ENCODE measurements at places on chromosomes 1 and 21.

DNA sequence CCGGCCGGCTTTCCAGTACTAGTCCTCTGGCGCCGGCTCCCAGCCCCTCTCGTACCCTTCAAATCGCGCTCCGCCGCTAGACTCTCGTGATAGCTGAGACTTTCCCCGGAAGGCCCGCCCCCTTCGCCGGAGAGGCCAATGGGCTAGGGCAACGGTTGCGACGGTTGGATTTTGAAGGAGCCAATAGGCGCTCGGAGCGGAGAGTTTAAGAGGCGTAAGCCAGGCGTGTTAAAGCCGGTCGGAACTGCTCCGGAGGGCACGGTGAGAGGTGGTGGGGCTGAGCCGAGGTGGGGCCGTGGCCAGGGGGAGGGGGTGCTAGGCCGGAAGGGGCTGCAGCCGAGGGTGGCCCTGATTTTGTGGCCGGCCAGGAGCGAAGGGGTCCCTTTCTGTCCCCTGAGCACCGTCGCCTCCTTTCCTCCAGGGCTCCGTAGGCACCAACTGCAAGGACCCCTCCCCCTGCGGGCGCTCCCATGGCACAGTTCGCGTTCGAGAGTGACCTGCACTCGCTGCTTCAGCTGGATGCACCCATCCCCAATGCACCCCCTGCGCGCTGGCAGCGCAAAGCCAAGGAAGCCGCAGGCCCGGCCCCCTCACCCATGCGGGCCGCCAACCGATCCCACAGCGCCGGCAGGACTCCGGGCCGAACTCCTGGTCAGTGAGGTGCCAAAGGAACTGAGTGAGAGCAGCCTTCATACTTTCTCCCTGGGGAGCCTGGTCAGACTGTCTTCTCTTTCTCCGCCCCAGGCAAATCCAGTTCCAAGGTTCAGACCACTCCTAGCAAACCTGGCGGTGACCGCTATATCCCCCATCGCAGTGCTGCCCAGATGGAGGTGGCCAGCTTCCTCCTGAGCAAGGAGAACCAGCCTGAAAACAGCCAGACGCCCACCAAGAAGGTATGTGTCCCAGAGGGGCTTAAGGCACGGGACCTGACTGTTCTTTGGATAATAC, at the start of gene CDC20:
Gene CDC20 (plus strand): TSS at position 236 of the 948 bp plus-strand sequence. CDS start 235 bp downstream, at position 471.
- DNase-seq: peak; percentile 99

- no peak for DNase-seq
Measured at GRCh38 chr1:235907187-235907896, 40.6 kb upstream of the LYST start.

GRCh38 chr1:214290424-214291037, 9.6 kb downstream of the SMYD2 start:
- DNase-seq: no peak

DNA sequence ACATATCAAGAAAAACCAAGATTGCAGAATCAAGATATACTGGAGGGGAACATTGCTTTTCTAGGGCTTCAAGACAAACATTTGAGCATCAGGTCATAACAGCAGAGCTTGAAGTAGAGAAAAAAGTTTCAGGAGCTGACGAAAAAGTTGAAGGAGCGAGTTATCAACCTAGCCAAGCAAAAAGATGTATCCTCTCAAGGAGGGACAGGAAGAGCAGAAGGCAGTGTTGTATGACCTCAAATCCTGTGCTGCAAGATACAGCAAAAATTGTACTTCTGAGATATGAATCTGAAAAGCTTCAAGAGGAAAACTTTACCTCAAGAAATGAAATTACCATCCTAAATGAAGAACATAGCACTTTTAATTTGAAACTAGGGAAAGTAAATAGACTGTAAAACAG, 153.1 kb downstream of the AK5 start:
- DNase-seq: no peak
